ENCODE measurements at places on chromosomes 11 and 22. TPM values are rescaled to one million over a fixed set of nuclear protein-coding genes. Genes with fewer than 3 reads are reported as not detected.

TXNRD2 gene
- total RNA-seq: 35.9 TPM

GRK3 gene
- 2.9 TPM for total RNA-seq

DNA sequence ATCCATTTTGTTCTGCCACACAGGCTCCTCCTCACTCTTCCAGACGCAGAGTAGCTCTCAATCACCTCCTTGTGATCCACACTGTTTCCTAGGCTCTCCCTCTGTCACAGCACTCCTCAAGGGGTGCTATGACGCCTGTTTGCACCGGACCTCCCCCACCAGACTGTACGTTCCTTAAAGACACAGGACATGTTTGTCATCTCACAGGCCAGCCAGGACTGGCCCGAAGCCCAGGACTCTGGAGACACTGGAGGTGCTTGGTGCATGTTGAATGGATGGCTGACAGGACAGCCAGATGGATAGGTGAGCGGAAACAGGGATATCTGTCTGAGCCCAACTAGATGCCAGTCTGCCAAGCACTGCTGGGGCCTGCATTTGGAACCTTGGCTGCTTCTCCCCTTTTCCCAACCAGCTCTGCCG is 13.6 kb downstream of the PLA2G6 start:
- peaks cover 6% of the 10 kb centered on the region for H3K4me1 ChIP-seq
- no peaks in the 10 kb centered on the region for H3K27me3 ChIP-seq
- H3K4me3 ChIP-seq: no peak overlapping the region
- H3K27ac ChIP-seq: no peak overlapping the region
- peaks cover 26% of the 10 kb centered on the region for H3K36me3 ChIP-seq

- H3K27me3 ChIP-seq: no peaks in the 10 kb centered on the region
- no peak for DNase-seq
- H3K27ac ChIP-seq: no peak overlapping the region
- no peaks in the 10 kb centered on the region for H3K36me3 ChIP-seq
- H3K4me1 ChIP-seq: no peaks in the 10 kb centered on the region
These were observed 699.1 kb downstream of the KCNA4 start for GRCh38 chr11:29317694-29318093.

DNA sequence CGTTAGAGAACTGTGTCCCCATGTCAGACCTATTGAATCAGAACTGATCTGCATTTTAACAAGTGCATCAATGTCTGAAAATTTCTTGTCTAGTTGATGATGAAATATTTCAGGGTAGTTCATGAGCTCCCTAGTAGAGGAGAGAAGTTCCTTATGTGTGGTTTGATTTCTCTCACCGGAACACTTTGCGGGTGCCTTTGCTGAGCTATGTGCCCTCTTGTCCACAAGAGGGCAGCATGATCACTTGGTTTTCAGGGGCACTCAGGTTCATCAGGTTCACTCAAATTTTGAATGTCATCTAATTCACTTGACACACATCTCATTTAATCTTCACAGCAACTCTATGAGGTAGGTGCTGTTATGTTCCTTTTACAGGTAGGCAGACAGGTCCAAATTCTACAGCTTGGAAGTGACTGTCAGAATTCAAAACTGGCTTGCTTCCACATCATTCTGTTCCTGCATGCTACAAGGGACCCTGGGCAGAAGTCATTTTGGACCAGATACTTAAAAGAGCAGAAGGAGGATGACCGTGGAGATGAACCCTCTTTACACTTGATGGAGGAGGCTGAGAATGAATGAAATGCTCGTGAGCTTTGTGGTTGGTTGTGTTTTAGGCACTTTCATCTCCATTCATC is 55.6 kb downstream of the P4HA3 start:
- peaks cover 11% of the 10 kb centered on the region for H3K36me3 ChIP-seq
- DNase-seq: peak; percentile 39
- no peak overlapping the region for H3K4me3 ChIP-seq
- H3K4me1 ChIP-seq: no peaks in the 10 kb centered on the region

- H3K4me3 ChIP-seq: no peak overlapping the region
- no peaks in the 10 kb centered on the region for H3K4me1 ChIP-seq
- no peaks in the 10 kb centered on the region for H3K36me3 ChIP-seq
These were observed 9.9 kb upstream of the IGLL5 start for GRCh38 chr22:22877523-22878210.

DNA sequence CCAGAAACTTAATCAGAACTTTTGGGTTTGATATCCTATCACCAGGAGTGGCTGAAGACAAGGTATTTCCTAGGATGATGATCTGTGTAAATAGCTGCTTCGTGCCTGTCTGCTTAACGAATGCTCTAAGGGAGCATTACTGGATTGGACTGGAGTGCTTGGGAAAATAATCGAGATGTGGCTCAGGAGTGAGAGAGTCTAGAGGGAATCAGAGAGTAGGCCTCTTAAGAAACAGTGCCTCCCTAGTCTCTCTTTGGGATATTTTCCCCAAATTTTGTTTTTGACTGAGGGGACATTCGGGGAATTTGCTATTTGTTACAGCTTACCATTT is 2.5 kb downstream of the MAML2 start:
- H3K27me3 ChIP-seq: no peaks in the 10 kb centered on the region
- H3K4me3 ChIP-seq: peak overlapping the region; percentile 60
- no peak for DNase-seq
- peaks cover 60% of the 10 kb centered on the region for H3K4me1 ChIP-seq
- H3K36me3 ChIP-seq: no peaks in the 10 kb centered on the region

DNA sequence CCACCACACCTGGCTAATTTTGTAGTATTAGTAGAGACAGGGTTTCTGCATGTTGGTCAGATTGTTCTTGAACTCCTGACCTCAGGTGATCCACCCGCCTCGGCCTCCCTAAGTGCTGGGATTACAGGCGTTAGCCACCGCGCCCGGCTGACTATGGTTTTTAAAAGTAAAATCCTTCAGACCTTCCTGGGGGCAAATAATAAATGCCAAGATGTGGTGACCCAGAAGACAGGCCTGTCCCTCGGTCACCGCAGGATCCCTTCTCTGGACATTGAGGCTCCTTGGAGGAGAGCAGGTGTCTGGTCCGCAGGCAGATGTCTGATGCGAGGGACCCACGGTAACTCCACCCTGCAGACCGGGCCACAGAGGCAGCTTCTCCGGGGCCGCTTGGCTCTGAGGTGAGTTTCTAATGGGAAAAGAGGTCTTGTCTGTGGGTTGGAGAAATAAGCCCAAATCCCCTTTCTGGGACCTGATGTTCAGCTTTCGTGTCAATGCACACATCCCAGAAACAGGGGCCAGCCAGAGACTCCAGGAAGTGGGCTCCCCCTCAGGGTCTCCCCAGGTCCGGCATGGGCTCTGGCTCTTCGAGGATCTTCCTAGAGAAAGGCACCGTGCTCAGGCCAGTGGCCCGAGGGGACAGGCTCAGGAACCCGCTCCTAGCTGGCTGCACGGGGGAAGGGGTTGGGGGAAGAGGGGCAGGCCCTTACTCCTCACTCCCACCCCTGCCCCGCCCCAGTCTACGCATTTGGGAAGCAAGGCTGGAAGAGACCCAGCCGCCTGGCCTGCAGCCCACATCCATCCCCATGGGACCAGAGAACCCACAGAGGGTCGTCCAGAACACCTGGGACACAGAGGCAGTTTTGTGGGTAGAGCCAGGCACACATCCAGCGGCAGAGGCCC is 100.6 kb downstream of the WNT7B start:
- no peaks in the 10 kb centered on the region for H3K36me3 ChIP-seq
- DNase-seq: no peak
- H3K27me3 ChIP-seq: no peaks in the 10 kb centered on the region
- no peak overlapping the region for H3K4me3 ChIP-seq
- no peak overlapping the region for H3K27ac ChIP-seq

GRCh38 chr11:122692444-122692843 is 36.9 kb downstream of the UBASH3B start:
- no peak overlapping the region for H3K4me3 ChIP-seq
- no peak for DNase-seq
- H3K36me3 ChIP-seq: no peaks in the 10 kb centered on the region

- H3K36me3 ChIP-seq: no peaks in the 10 kb centered on the region
- H3K27ac ChIP-seq: no peak overlapping the region
- no peak overlapping the region for H3K4me3 ChIP-seq
- DNase-seq: no peak
- peaks cover 18% of the 10 kb centered on the region for H3K4me1 ChIP-seq
These were observed 18.7 kb upstream of the GNB1L start for GRCh38 chr22:19873138-19873959.

- no peaks in the 10 kb centered on the region for H3K27me3 ChIP-seq
- H3K36me3 ChIP-seq: peaks cover 7% of the 10 kb centered on the region
- no peak overlapping the region for H3K4me3 ChIP-seq
- DNase-seq: no peak
- H3K4me1 ChIP-seq: peaks cover 44% of the 10 kb centered on the region
- H3K27ac ChIP-seq: no peak overlapping the region
These were observed 58.7 kb upstream of the TNRC6B start for GRCh38 chr22:40118979-40119378.

DNA sequence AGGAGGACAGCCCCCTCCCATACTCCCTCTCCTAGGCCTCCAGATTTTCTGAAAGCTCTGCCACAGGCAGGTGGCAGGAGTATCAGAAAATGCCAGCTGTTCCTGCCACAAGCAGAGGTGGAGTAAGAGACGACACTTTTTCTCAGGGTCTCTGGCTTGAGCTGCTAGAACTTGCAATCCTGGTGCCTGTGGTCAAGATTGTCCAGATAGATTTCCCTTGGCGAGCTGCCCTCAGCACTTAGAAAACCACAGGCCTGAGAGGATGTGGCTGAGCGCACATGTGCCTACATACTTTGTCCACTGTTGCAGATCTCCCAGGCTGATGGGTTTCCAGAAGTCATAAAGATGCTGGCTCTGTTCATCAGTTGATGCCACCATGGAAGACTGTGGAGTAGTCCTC is 65.7 kb upstream of the NAV2 start:
- H3K27ac ChIP-seq: no peak overlapping the region
- no peaks in the 10 kb centered on the region for H3K4me1 ChIP-seq
- DNase-seq: no peak
- H3K4me3 ChIP-seq: no peak overlapping the region

DNA sequence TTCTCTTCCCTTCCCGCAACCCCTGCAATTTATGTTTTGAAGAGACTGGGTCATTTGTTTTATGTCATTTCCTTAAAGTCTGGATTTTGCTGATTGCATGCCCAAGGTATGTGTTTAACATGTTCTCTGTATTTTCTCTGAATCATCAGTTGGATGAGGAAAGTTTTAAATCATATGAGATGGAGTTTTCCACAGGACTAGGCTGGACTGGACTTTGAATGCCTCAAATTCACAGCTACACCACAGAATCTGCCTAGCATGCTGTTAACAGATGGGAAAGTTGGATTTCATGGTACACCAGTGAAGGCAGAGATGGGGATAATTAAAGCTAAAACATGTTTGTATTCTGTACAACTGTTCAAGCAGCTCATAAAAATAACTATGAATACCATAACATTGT is 62.6 kb downstream of the CWC15 start:
- DNase-seq: no peak
- no peaks in the 10 kb centered on the region for H3K4me1 ChIP-seq
- H3K27ac ChIP-seq: no peak overlapping the region
- H3K36me3 ChIP-seq: no peaks in the 10 kb centered on the region
- no peaks in the 10 kb centered on the region for H3K27me3 ChIP-seq

GRCh38 chr22:20584029-20584871 is 76.8 kb downstream of the MED15 start:
- no peaks in the 10 kb centered on the region for H3K27me3 ChIP-seq
- no peak overlapping the region for H3K27ac ChIP-seq
- peaks cover 70% of the 10 kb centered on the region for H3K36me3 ChIP-seq
- DNase-seq: no peak
- H3K4me1 ChIP-seq: peaks cover 11% of the 10 kb centered on the region

DNA sequence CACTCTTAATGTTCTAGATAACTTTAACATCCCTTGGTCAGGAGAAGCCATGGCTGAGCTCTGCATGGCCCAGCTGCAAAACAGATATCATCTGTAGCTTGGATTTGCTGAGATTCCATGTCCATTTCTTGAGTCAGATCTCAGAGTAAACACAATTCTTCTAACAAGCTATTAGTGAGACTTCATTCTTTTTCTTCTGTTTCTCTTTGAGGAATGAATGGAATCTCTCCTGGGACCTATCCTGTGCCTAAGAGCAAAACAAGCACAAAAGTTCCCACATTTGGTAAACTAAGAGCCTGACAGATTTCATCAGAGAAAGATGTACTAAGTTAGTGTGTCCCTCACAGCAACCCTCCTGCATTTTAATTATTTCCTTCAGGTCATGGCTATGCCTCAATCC is 142.8 kb downstream of the MAML2 start:
- no peaks in the 10 kb centered on the region for H3K27me3 ChIP-seq
- peaks cover 71% of the 10 kb centered on the region for H3K4me1 ChIP-seq
- H3K27ac ChIP-seq: peak overlapping the region; percentile 31
- H3K36me3 ChIP-seq: no peaks in the 10 kb centered on the region

DNA sequence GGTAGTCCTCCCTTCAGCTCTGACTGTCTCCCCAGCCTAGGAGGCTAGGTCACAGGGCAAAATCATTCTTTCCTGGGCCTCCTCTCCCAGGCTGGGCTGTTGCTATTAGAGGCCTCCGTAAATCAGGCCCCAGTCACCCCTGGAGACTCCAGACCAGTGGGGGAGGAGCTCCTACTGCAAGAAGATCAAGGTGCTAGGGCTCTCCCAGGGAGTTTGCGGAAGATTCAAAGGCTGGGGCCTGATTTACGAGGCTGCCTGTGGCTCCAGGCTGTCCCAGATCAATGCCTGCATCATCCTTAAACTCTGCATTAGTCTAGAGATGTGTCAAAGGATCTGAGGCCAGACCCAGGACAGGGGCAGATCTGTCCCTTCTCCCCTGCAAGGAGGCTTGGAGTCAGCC is 346.2 kb downstream of the TENM4 start:
- no peaks in the 10 kb centered on the region for H3K36me3 ChIP-seq
- no peak overlapping the region for H3K4me3 ChIP-seq
- no peaks in the 10 kb centered on the region for H3K27me3 ChIP-seq
- DNase-seq: no peak
- no peak overlapping the region for H3K27ac ChIP-seq
- H3K4me1 ChIP-seq: no peaks in the 10 kb centered on the region

- no peaks in the 10 kb centered on the region for H3K27me3 ChIP-seq
- H3K4me3 ChIP-seq: no peak overlapping the region
- H3K27ac ChIP-seq: no peak overlapping the region
- no peaks in the 10 kb centered on the region for H3K4me1 ChIP-seq
- no peaks in the 10 kb centered on the region for H3K36me3 ChIP-seq
These were observed 462.9 kb downstream of the RAB38 start for GRCh38 chr11:87712391-87712790.
